ENCODE measurements at places on chromosomes 12 and 14.

GRCh38 chr12:121144416-121144914 lies 11.8 kb downstream of the P2RX7 start:
- DNase-seq: no peak

GRCh38 chr12:100789146-100789545 lies 5.4 kb upstream of the ANO4 start:
- no peak for DNase-seq

DNA sequence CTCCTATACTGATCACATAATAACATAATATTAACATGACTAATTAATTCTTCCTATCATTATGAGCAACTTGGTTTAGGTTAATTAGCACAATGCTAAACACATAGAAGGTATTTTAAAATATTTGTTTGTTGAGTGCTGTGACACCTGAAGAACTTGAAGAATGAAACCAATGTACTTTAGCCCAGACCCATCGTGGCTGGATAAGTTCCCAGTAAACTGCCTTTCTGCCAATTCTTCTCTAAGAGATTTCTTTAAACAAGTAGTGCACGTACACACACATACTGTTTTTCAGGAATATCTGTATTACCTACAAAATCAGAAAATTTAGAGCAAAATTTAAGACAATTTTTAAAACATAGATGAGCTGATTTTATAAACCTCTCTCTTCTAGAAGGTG lies 207.4 kb upstream of the SSTR1 start:
- DNase-seq: no peak

DNA sequence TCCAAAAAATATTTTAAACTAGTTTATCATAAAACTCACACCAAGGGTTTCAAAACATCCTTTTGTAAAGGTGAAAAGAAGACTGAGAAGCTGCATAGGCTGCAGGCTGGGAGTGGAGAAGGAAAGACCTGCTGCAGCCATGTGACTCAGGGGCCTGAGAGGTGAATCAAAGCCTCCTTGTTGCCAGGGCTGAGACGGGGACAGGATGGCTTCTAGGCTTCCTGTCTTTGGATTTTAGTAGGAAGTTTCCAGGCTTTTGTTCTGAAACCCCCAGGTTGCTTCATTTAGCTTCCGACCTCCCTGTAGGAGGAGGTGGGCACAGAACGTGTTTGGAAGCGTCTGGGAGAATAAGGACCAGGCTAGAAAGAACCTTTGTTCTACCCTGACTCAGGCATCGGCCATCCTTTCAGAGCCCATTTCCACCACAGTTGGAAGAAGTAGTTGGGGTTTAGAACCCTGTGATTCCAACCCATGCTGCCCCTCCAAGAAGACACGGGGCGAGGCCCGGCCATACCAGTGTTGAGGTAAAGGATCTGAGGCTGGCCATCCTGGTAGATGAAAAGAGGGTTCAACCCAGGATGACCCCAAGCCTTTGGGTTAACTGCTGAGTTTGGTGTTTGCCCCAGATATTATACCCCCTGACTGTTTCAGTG lies 122.4 kb downstream of the SLC25A47 start:
- no peak for DNase-seq

DNA sequence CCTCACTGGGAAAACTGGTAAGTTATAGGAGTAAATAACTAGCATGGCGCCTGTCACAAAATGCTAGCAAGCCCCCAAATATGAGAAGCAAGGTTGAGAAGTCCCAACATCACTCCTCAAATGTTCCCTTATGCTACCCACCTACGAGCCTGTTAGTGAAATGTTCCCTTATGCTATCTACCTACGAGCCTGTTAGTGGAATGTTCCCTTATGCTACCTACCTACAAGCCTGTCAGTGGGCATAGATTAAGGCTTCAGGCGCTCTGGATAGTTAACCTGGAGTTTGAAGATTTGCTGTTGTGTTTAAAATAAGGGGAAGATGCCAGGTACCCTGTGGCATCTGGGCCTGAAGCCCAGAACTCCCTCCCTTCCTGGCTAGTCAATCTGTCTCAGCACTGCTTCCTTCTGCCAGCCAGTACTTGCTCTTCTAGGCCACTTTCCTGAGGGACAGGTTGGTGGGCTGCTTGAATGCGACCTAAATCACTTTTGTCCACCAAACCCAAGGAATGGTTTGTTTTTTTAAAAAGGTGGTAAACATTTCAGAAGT lies 67.1 kb upstream of the SINHCAF start:
- no peak for DNase-seq
